ENCODE measurements at places on chromosomes 5 and 9.

- DNase-seq, result no peak
These were observed 5.0 kb downstream of the JADE2 start for GRCh38 chr5:134530301-134531077.

- DNase-seq, result no peak
These were observed 172.1 kb downstream of the ENC1 start for GRCh38 chr5:74468421-74468820.

DNA sequence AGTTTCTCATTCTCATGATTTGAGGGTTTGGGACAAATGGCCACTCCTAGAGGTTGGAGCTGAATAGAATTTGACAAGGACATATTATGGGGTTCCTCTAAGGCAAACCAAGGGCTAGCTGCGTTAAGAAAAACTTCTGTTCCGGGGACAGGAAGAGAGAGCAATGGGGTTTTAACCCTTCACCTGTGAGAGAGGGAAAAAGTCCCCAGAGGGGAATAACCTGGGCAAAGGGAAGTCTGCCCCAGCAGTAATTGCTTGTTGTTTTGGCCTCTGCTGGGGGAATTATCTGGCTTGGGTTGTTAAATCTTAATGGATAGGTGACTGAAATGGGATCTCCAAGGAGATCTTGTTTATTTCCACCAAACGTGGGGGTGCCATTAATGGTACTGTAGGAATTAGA is 110.1 kb upstream of the MOCS2 start:
- no peak for DNase-seq

DNA sequence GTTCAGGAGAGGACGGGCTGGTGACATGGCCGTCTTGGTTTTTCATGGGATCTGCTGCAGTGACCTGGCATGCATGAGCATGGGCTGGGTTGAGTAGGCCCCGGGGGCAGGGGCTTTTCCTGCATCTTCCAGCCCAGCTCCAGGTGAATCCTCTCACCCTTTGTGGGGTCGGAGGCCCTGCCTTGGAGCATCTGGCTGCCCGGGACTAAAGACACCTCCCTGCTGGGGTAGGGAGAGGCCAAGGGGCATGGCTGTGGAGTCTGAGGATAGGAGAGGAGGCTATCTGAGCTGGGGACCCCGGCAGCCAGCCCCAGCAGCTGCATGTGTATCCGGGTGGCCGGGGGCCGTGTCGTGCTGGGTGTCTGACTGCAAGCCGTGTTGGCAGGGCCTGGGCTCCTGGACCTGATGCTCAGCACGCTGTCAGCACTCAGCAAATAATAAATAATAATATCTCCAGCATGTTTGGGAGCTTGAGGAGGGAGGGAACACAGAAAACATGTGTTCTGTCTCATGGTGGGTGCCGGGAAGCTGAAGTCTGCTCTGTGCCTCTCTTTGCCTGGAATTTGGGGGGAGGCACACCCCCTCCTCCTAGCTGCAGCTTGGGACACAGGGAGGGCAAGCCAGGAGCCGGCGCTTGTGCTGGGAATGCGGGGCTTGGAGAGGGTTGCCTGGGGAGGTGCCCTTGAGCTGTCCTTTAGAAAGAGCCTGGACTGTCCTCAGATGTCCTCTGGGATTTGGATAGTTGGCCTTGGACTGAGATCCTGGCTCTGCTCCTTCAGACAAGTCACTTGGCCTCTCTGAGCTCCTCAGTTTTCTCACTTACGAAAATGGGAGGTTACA is 28.4 kb upstream of the PITX1 start:
- no peak for DNase-seq

DNA sequence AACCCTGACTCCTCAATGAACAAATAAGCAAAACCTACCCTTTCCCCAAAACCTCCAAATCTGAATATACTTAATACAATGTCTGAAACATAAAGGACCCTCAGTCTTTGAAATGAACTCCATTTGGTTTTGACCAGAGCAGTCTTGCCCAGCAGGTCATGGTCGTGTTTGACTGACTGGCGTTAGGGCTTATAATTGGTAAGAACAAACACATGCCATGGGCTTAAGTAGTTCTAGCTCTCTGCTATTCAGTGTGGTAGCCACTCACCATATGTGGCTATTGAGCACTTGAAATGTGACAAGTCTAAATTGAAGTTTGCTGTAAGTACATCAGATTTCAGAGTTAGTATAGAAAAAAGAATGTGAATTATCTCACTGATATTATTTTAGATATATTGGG is 42.1 kb downstream of the LRRTM2 start:
- DNase-seq, result no peak

GRCh38 chr9:92745331-92745730 is 19.3 kb downstream of the BICD2 start:
- no peak for DNase-seq

- no peak for DNase-seq
These were observed 845.9 kb downstream of the CDH9 start for GRCh38 chr5:26192486-26192885.

GRCh38 chr5:77431286-77431685 is 60.8 kb downstream of the WDR41 start:
- no peak for DNase-seq

DNA sequence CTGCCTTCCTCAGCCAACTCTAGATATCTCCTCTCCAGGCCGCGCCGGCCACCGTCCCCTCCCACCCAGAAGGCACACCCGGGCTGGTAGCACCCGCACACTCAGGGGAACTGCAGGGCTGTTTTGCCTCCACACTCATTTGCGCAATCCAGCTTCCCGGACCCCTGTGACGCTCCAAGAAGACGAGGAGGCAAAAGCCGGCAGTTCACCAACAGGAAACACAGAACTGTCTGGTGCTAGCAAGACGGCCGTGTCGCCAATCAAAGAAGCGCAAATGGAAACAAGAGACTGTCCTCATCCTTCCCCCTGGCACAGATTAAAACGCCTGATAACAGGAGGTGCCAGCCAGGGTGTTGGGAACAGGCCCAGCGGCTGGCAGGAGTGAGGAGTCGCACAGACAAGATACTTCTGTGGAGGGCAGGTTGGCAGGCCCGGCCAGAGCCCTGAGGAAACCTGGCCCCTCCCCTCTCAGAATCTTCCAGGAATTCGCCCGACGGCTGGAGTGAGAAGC is 7.8 kb downstream of the AGPAT2 start:
- no peak for DNase-seq

GRCh38 chr5:137361280-137361679 is 137.8 kb downstream of the SPOCK1 start:
- no peak for DNase-seq

GRCh38 chr5:139271201-139272027 is 22.1 kb upstream of the MATR3 start:
- DNase-seq, result no peak

- no peak for DNase-seq
These were observed 4.9 kb downstream of the RXFP3 start for GRCh38 chr5:33941090-33941489.

DNA sequence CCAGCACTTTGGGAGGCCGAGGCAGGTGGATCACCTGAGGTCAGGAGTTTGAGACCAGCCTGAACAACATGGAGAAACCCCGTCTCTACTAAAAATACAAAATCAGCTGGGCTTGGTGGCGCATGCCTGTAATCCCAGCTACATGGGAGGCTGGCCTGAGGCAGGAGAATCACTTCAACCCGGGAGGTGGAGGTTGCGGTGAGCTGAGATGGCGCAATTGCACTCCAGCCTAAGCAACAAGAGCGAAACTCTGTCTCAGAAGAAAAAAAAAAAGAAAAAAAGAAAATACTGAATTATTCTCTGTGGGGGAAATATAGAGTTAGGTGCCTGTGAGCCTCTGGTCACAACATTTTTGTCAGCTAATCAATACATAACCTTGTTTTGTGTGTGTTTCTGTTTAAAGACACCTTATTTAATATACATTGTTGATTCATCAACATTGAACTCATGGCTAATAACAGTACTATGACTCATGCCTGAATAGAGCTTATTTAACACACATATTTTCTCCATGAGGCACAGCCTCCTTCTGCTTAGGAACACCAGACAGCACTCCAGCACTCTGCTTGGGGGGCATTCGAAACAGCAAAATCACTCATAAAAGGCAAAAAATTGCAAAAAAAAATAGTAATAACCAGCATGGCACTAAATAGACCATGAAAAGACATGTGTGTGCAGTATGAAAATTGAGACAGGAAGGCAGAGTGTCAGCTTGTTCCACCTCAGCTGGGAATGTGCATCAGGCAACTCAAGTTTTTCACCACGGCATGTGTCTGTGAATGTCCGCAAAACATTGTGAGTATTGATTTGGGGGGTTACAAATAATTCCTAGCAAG is at the start of gene IL31RA:
IL31RA (plus strand) TSS at position 519 of the 836 bp plus-strand sequence; CDS start at position 733, 214 bp downstream.
- DNase-seq, result no peak

GRCh38 chr5:99102073-99102697 is 173.4 kb upstream of the CHD1 start:
- no peak for DNase-seq

DNA sequence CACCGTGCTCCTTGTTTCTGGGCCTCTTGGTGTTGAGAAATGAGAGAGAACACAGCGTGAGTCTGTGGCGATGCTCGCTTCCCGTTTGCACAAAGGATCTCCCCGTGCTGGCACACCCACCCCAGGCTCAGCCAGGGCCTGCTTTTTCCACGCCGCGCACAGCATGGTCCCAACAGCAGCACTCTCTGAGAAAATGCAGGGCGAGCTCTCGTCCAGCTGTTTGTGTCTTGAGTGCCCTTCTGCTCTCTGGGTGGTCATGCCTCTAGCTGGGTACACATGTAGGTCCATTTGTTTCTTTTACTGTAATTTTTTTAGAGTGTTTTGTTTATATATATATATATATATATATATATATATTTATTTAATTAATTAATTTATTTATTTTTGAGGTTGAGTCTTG is 26.6 kb downstream of the FBXW5 start:
- DNase-seq, result no peak

- DNase-seq, result no peak
These were observed 76.6 kb downstream of the PTPDC1 start for GRCh38 chr9:94160594-94161501.

GRCh38 chr5:172564883-172565282 is 76.2 kb upstream of the NEURL1B start:
- DNase-seq, result no peak

DNA sequence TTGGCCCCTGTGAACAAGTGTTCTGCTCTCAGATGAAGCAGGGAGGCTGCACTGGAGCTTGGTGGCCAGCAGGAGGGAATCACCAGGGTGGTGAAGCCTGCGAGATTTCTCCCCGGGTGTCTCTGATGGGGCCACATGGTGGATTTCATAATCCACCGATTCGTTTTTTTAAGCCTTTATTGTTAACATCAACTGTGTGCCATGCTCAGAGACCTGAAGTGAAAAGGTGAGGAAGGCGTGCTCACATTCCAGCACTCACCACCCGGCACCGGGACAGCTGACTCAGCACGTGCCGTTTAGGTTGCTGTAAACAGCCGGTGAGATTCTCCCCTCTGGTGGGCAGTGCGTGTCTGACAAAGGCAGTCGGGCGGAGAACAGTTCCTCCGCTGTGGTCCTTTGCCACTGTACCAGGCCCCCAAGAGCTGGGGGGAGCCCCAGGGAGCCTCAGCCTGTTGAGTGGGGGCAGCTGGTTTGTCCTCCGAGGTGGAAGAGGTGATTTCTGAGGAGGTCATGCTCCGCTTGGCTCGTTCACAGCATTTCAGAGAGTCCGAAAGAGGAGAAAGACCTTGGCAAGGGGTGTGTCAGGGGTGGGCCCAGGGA is 12.7 kb upstream of the AHRR start:
- DNase-seq, result no peak

DNA sequence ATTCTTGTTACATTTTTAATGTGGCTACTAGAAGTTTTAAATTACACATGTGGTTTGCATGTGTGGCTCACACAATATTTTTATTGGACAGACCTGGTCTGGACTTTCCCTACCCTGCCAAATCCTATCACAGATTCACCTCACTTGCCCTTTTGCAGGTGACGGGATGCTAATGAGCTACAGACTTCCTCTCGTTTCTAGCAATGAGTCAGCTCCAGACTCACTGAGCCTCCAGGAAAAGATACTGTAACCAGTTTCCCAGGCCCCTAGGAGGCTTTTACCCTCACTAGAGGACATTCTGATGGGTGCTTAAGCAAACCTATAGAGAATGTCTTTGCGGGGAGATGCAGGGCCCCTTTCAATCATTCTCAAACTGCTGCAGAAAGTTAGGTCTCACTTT is 135.4 kb downstream of the WDR41 start:
- DNase-seq, result no peak

- DNase-seq, result no peak
These were observed 325.2 kb upstream of the RPS23 start for GRCh38 chr5:82603033-82603987.

GRCh38 chr5:407801-408268 is 35.1 kb upstream of the EXOC3 start:
- DNase-seq, result no peak

- no peak for DNase-seq
These were observed at the start of gene CARD6 for GRCh38 chr5:40841068-40841805. TSS of gene CARD6 (plus strand) at chr5:40841367. CDS start at chr5:40841383, 16 bp downstream.

GRCh38 chr5:112200131-112200530 is 218.9 kb downstream of the EPB41L4A start:
- DNase-seq, result no peak

- DNase-seq, result no peak
These were observed 117.7 kb downstream of the TARS1 start for GRCh38 chr5:33558489-33558888.

DNA sequence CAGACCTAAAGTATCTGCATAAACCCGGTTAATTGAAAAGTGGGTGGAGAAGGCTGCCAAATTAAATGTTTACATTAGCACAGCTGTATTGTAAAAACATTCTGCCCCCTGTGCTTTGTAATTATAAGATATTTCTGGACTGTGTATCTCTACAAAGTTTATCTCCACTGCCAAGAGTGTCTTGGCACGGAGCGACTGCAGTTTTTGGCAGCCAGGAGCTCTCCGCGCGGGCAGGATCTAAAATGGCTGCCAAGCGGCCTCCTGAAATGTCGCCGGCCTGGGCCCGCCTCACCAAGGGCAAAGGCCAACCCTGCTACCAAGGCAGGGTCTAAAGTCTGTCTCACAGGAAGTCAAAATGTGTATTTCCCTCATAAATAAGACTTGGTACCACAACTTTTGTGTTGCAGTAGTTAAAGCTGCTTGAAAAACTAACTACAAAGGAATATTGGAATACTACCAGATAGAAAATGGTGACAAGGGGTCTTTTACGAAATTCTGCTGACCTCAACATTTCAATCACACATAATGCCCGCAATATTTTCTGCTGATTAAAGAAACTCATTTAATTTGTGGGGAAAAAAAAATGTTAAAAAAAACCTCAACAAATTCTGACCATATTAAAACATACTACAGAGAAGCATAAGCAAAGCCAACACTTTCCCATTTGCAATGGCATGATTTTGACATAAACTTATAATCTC is 110.4 kb downstream of the NFIB start:
- DNase-seq, result no peak

- DNase-seq, result no peak
These were observed 153.8 kb upstream of the FST start for GRCh38 chr5:53326424-53327153.

DNA sequence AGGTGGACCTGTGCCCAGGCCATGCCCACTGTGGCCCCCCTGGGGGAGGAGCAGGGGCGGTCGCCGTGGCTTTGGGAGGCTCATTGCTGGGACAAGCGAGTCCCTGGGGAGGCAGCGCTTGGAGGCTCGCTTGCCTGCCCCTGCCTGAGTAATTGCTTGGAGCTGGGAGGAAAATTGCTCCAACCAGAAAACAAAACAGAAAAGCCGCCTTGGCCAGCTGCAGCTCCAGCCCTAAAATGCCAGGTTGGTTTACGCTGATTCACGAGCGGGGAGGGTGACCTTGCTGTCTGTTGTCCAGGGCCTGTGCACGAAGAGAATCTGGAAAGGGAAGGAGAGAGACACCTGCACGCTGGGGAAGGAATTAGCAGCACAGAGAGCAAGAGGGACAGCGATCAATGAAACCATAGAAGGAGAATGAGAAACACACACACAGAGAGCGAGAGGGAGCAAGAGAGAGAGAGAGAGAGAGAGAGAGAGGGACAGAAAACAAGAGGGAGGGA is 25.3 kb downstream of the NTNG2 start:
- DNase-seq, result no peak

- no peak for DNase-seq
These were observed 44.9 kb downstream of the SHB start for GRCh38 chr9:38024036-38024681.
